KG1 (cell line): ENCODE measurements at places on chromosomes 6 and 20.

DNA sequence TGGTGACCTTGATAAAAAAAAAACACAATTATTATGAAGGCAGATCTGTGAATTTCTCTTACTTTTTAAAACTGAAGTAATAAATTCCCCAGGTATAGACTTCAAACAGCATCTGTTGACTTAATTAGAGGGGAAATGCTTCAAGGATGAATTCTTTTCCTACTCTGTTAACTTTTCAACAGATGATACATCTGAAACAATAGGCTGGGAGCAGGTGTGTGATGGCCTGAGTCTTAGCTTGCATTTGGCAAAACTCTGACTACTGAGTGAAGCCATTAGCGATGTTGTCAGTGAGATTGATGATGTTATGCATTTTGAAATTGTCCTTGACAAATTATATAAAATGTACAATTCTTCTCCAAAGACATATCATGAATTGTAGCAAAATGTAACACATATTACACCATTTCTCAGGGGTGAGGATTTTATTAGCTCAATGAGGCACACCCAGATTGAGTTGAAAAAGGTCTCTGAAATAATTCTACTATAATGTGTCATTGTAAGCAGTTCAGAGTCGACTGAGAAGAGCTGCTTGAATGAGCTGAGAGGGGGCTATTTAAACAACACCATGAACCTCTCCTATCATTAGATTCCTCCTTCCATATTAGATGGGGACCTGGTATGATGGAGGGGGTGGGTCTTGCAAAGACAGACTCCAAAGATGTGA, 39.6 kb upstream of the OGFRL1 start:
- DNase-seq: no peak

DNA sequence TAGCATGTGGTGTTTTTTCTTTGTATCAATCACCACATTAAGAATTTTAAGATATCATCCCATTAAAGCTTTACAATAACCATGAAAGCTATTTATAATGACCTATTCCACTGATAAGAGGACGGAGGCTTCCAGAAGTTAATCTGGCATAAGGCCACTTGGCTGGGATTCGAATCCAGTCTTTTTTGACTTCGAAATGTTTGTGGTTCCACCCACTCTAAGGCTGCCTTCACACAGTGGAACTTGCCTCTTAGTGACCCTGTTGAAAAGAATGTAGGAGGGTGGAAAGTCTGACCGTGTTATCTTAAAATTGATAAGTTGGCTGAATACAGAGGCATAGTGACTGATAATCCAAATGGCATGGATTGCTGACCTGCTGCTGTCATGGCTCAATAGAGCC, 959.7 kb downstream of the KIF16B start:
- no peak for DNase-seq

GRCh38 chr20:63698739-63699465, 2.5 kb downstream of the TNFRSF6B start:
- no peak for DNase-seq

GRCh38 chr6:133040094-133040802, 200.9 kb upstream of the EYA4 start:
- no peak for DNase-seq

DNA sequence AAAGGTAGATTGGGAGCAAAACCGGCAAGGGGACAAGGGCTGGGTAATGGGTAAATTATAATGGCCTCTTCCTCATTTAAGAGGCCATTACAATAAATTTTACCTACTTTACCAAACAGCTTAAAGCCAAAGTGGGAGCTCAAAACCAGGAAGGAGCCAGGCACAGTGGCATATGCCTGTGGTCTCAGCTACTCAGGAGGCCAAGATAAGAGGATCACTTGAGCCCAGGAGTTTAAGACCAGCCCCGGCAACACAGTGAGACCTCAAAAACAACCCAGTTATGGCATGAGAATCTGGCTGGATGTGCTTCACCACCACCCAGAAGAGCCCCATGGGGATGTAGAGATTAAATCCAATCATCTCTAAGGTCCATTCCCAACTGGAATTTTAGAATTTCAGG, 52.9 kb upstream of the TAF8 start:
- DNase-seq: no peak

DNA sequence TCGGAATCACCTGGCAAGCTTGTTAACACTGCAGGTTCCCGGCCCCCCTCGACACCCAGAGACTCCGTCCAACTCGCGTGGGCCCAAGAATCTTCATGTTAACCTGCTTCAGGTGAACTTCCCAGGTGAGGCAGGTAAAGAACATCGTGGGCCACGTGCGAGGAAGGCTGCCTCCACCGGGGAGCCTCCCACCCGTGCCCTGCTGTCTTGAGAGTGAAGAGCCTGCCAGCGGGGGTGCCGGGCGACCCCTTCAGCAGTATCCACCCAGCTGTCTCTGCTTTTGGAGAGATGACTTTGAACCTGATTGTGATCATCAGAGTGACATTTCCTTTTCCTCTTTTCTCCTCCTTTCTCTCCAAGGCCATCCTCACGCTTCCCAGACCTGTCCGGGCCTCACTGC, 22.9 kb upstream of the RTF2 start:
- no peak for DNase-seq

DNA sequence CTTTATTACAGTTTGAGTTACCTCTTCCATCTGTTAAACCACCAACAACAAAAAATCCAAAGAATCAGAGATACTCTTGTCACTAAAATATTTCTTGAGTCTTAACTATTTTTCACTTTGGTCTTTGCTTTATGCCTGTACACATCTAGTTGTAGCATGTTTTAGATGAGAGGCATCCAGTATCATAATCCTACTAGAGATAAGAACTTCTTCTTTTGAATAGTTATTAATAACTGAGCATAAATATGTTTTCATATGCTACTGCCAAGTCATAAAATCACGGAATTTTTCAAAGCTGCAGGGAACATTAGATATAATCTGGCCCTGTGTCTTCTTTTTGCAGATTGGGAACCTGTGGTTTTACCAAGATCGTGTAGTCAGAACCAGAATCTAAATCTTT, 55.3 kb downstream of the STK4 start:
- no peak for DNase-seq

DNA sequence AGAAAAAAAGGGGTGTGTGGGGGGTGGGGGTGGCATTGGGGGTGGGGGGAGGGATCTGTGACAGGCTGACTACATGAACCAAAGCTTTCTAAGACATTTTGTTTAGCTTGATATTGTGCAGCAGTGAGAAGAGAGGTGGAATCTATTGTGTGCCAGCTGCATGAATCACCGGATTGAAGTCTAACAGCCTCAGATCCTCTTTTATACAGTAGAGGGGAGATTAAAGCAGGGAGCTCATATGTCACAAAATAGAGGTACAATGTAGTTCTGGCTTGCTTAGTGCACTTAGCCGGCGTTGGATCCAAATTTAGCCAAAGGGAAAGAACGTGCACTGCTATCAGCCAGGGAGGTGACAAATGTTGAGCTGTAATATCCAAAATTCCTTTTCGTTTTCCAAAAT, 404.2 kb upstream of the CITED2 start:
- DNase-seq: no peak

GRCh38 chr20:53708129-53708968, 114.7 kb upstream of the ZNF217 start:
- peak; percentile 60 for DNase-seq

DNA sequence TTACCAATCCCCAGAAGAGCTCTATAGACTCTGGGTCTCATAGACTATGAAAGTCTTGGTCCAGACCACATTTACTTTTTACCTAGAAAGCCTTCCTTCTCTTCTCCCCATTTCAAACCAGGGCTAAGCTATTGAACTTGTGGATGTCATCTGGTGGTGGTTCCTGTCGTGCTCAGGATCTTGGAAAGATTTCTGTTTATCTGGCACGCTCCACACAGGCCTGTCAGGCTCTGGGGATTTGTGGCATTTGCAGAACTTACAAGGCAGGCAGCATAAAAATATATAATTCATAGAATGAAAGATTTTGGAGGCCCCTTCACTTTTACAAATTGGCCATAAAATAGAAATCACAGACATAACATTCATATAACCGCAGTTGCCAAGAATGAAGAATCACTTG, 188.1 kb downstream of the UST start:
- DNase-seq: no peak

DNA sequence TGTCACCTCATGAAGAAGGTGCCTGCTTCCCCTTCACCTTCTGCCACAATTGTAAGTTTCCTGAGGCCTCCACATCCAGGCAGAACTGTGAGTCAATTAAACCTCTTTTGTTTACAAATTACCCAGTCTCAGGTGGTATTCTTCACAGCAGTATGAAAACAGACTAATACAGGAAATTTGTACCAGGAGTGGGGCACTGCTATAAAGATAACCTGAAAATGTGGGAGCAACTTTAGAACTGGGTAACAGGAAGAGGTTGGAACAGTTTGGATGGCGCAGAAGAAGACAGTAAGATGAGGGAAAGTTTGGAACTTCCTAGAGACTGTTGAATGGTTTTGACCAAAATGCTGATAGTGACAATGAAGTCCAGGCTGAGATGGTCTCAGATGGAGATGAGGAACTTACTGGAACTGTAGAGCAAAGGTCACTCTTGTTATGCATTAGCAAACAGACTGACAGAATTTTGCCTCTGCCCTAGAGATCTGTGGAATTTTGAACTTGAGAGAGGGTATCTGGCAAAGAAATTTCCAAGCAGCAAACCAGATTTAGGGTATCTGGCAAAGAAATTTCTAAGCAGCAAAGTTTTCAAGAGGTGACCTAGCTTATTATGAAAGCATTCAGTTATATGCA, 23.5 kb upstream of the COL21A1 start:
- no peak for DNase-seq

DNA sequence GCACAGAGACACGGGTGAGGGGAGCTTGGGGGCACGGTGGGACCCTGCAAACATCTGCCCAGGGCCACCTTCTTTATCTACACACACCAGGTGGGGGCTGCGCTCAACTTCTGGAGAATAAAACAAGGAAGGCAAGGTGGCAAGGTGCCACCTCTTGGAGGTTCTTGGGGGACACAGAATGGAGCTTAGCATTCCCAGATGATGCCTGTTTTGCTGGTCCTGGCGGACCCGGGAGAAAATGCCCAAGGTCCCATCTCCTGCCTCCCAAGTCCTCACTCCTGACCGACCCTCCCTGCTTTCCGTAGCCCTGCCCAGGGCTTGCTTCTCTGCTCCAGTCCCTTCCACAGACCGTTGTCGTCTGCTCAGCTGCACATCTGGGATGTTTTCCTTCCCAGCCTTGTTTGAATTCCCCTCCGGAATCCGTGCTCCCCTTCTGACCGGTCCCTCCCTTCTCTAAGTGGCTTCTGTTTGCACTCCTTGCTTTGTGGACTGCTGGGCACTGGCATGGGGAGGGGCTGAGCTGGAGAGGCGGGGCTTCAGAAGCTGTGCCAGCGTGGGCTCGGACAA, 13.1 kb downstream of the ITPR3 start:
- DNase-seq: no peak

DNA sequence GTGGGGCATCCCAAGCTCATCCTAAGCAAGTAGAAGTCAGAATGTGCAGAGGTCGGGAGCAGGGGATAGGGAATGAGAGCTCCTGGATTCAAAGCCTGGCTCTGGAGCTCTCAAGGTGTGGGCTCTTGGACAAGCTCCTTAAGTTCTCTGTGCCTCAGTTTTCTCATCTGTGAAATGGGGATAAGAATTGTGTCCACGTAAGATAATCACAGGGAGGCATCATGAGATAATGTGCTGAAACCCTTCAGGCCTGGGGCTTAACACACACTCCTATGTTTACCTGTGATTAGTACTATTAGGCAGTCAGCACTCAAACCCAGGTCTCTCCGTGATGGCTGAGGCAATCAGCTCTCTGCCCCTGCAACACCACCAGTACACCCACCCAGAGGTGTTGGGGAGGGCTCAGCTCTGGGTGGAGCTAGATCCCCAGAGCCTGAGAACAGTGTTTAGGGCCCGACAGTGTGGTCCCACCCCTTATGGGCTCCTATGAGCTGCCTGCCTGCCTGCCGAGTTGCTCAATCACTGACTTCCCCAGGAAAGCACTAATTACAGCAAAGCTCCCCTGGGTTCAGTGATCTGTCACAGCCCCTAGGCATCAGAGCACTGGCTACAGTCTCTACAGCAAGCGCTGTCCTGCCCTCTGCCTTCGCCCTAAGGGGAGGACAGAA, 6.3 kb upstream of the SIRPA start:
- no peak for DNase-seq

- DNase-seq: no peak
These were observed 31.1 kb downstream of the LAMA2 start for GRCh38 chr6:128914051-128914450.

GRCh38 chr6:118174071-118174470, 267.0 kb downstream of the SLC35F1 start:
- DNase-seq: no peak

DNA sequence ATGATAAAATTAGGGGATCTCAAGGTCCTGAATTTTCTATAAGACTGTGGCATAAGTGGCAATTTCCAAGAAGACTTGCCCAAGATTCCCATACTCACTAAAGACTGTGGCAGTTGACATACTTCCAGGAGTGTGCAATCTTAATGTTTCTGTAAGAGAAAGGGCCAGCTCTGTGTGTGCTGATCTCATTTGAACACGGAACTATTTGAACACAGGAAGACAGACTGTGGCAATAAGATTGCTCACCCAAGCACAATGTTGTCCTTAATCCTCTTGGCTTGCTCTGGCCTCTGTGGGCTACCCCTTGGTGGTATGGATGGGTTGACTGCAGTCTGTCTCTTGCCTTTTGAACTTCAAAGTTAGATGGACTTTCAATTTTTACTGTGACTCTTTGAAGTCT, 151.4 kb downstream of the PHF3 start:
- DNase-seq: no peak

GRCh38 chr20:42270539-42270938, 652.4 kb upstream of the CHD6 start:
- no peak for DNase-seq

GRCh38 chr6:9921366-9921765, 493.5 kb downstream of the TFAP2A start:
- DNase-seq: no peak

GRCh38 chr6:139028215-139028657, 309 bp upstream of the ABRACL start:
- DNase-seq: no peak

DNA sequence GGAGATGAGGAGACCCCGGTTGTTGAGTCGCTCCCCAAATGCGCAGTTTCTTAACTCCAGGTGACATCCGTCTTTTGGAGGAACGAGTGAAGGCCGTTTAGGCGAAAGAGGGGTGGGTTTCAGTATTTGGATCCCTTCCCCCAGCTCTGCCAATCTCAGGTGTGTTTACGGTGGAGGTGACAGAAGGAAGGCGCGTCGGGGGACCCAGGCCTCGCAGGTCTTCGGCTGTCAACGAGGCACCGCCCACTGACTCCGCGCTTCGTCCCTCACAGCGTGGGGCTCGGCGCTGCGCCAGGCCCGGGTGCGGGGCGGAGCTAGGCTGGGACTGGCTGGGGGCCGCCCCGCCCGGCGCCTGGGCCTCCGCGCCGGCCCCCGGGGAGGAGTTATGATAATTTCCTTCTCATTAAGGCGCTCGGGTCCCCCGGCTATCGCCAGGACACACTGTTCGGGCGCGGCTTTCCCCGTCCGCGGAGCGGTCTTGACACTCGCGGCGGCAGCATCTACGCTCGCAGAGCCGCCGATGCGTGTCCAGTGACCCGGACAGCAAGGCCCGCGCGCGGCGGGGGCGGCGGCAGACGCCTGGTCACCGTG, at the start of gene TFAP2C:
TSS of gene TFAP2C (plus strand) at position 434 of the 591 bp plus-strand sequence. CDS start 239 bp downstream, outside the sequence.
- no peak for DNase-seq

- DNase-seq: no peak
These were observed 3.7 kb downstream of the POU3F2 start for GRCh38 chr6:98838032-98838431.
